Body of pancreas (tissue), 4 donors: ENCODE measurements at places on chromosomes 12 and 14.

- peak; percentile 84 for DNase-seq
These were observed 125.3 kb upstream of the PRMT8 start for GRCh38 chr12:3365463-3366411.

DNA sequence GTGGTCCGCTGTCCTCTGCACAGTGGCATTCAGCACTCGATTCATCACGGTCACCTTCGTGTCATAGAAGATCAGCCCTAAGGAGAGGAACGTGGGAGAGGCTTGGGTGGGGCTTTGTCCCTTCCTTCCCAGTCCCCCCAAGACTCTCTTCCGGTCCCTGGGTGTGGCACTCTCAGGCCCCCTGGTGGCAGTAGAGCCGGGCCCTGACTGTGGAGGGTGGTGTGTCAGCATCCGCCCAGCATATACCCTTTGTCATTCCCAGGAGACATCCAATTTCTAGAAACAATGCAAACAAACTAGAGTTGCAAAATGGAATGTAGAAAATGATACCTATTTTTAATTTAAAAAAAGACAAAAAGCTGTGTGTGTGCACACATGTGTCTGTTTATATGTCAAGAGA, 45.0 kb downstream of the TRAFD1 start:
- no peak for DNase-seq

DNA sequence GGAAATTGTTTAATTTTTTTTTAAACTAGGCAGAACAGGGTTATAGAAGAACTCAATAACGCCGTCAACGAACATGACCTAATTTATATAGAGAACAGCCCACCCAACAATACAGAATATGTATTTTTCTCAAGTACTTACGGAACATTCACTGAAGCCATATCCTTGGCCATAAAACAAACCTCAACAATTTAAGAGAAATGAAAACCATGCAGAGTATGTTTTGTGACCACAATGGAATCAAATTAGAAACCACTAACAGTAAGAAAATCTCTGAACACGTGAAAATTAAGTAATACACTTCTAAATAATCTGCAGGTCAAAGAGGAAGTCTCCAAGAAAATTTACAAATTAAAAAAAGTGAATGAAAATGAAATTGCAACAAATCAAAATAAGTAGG, 9.4 kb downstream of the SART3 start:
- no peak for DNase-seq

DNA sequence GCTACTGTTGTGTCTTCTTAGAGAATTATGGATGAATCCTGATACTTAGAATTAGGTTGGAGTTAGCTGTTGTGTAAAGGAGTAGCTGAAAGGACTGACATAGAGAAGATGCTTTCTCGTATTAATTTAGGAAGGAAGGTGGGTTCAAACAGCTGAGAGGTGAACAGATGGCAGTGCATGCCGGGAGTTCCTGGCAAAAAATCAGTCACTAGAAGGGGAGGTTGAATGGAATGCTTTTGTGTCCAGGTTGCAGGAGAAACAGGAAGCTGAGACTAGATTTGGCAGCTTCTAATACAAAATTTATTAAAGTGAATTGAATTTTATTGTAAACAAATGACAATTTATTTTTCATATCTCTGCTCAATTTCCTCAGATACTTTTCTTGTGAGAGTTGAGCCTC, 70.8 kb downstream of the BTG1 start:
- no peak for DNase-seq

DNA sequence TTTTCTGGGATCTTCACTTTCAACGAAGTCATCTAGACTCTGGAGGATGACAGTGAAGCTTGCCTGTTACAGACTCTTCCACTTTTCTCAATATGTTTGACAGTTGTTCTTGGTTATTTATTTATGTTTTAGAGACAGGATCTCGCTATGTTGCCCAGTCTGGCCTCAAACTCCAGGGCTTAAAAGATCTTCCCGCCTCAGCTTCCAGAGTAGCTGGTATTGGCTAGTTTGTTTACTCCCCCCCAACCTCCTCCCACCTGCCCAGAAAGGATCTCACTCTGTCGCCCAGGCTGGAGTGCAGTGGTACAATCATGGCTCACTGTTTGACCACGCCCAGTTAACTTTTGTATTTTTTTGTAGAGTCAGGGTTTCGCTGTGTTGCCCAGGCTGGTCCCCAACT, 3.3 kb downstream of the SPATS2 start:
- DNase-seq, result no peak

DNA sequence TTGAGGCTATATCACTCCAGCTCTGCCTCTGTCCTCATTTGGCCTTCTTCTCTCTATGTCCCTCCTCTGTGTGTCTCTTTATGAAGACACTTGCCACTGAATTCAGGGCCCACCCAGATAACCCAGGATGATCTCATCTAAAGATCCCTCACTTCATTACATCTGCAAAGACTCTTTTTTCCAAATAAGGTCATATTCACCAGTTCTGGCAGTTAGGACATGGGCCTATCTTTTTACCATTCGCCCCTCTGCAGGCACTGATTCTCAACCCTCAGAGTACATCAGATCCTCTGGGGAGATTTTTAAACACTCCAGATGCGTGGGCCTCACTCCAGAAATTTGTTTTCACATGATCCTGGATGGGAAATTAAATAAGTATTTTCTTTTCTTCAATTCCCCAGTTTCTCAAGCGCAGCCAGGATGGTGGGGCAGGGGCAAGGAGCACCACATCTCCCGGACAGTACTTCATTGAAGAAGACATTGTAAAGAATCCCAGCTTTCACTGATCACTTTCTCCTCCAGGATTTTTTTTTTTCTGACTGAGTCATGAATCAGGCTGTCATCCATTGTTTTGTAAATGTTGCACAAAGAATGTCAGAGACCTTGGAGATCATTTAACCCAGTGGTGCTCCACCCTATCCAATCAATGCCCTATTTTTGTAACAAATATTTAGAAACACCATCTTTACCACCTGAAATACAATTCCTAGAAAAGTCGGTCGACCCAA, 27.4 kb downstream of the CRACR2A start:
- no peak for DNase-seq

DNA sequence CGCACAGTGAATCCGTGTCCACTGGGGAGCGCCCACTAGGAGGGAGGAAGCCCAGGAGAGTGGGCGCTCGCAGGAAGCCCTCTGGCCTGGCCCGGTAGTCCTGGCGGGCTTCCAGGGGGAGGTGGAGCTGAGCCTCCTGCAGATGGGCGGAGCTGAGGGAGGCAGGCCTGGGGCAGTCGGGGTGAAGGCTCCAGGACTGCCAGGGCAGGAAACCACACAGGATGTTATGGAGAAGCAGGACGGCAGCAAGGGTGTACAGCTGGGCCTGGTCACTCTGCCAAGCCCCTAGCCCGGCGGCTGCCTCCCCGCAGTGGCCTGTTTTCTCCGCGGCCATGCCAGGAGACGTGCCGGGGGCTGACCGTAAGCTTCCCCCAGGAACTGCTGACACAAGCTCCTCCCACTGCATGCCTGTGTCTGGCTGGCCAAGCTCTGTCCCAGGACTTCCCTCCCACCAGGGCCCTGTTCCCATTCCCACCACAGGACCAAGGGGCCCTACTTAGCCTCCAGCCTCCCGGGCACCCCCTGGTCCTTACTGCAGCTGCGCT, 143.4 kb upstream of the C14orf180 start:
- DNase-seq, result peak; percentile 77

- DNase-seq, result no peak
These were observed 145.7 kb downstream of the GALC start for GRCh38 chr14:87847216-87847755.

- DNase-seq, result no peak
These were observed 18.0 kb upstream of the YARS2 start for GRCh38 chr12:32773691-32774090.

- DNase-seq, result no peak
These were observed 47.4 kb upstream of the DYRK2 start for GRCh38 chr12:67601126-67601525.
